NCI-H524 treated with DMSO at 0.1 percent for 48 hours (cell line): ENCODE measurements at places on chromosomes 4 and X.

- DNase-seq = no peak
Measured at GRCh38 chr4:7315935-7316334, 118.8 kb downstream of the PSAPL1 start.

- DNase-seq = no peak
Measured at GRCh38 chr4:54668014-54668611, 10.4 kb downstream of the KIT start.

GRCh38 chr4:96519291-96519690 lies 679.4 kb downstream of the PDHA2 start:
- no peak for DNase-seq

GRCh38 chr4:159227984-159228383 lies 125.1 kb downstream of the RAPGEF2 start:
- no peak for DNase-seq

GRCh38 chr4:183986971-183987946 lies 82.2 kb downstream of the STOX2 start:
- DNase-seq = no peak

- no peak for DNase-seq
Measured at GRCh38 chr4:8524595-8525382, 55.4 kb upstream of the GPR78 start.

- DNase-seq = no peak
Measured at GRCh38 chr4:124415146-124415545, 297.4 kb downstream of the ANKRD50 start.

DNA sequence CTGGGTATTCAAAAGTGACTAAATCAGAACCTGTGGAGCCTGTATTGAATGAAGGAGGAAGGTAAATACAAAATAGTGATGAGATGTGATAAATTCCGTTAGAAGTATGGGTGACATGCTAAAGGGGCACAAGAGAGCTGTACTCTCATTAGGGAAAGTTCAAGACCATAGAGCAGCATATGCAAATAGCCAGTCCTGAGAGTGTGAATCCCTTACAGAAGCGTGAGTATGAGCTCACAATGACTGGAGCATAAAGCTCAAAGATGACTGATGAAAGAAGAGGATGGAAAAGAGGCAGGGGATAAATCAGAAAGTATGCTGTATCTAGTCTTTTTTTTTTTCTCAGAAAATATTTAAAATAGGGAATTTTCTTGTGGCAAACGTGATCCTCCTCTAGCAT lies 12.1 kb upstream of the NPFFR2 start:
- no peak for DNase-seq
